ENCODE measurements at places on chromosomes 13 and 19.

GRCh38 chr13:78689011-78689410 lies 30.1 kb upstream of the OBI1 start:
- DNase-seq: no peak

GRCh38 chr19:40235238-40236025 lies 8.9 kb upstream of the CCNP start:
- no peak for DNase-seq

- no peak for DNase-seq
These were observed 7.0 kb upstream of the POMP start for GRCh38 chr13:28651810-28652401.

DNA sequence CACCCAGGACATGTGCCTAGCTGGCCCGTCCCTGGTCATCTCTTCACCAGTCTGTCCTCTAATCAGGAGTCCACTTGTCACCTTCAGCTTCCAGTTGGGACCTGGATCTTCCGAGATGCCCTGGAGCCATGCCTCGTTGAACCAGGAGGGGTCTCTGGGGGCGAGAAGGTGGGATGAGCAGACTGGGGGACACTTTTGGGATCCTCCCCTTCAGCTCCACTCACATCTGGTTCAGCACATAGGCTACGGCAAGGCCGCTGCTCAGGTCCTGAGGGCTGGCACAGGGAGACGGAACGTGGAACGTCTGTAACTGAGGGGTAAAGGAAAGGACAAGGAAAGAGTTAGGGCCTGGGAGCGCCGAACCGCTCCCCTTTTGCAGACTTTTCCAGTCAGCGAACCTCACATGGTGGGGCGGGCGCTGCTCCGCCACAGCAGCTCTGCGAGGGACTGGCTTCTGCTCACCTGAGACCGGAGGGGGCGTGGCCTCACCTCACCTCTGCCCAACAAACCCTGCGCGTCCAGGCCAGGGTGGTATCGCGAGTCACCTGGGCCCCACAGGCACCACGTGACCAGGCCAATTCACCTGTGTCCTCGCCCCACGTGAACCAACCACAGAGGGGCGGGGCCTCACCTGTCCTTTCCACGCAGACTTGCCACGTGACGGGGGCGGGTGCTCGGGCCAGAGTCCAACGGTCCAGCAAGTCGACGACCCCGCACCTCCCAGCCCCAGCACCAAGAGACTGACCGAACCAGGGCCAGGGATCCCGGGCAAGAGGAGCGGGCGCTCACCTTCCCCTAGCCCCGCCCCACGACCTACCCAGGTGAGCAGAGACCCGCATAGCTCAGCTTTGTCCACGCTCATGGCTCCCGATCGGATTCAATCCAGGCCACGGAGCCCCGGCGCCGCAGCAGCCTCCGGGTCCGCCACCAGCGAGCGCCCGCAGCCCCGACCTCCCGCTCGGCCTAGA lies at the start of gene HOOK2:
Gene HOOK2 (minus strand): TSS at position 965 of the 968 bp plus-strand sequence. CDS start 103 bp downstream, at position 862.
- no peak for DNase-seq

All from stimulated activated CD8-positive, alpha-beta memory T cell treated with anti-CD3 and anti-CD28 coated beads, Interleukin-12 subunit alpha, Interleukin-12 subunit beta, amount 100 ng/mL, for 1 hour (primary cell).